ENCODE measurements at places on chromosomes 12 and 14.

DNA sequence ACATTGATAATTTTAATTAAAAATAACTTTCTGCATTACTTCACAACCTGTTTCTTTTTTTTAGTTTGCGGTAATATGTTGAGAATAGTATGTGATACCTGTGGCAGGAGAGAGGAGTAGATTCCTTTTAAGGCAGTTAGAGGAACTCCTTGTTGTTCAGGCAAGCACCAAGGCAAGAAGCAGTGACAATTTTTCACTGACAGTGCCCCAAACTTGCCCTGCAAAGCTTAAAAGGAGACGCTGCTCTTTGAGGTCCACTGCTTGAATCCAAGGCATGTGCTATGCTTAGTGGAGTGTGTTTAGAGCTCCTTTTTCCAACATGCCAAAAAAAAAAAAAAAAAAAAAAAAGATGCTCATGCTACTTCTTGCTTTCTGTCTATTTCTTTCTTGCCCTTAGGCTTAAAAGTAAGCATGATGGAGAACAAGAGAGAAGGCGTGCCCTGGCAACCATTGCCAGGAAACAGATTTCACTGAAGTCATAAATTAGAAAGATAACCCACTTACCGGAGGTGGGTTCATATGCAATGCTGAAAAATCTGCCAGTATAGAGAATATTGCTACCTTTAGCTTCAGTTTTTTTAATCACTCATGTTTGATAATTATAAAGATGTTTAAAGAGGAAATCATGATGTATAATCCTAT lies 58.3 kb upstream of the DYRK2 start:
- no peak for DNase-seq

- DNase-seq, result no peak
Observed at GRCh38 chr12:68378872-68379606, 46.9 kb upstream of the MDM1 start.

DNA sequence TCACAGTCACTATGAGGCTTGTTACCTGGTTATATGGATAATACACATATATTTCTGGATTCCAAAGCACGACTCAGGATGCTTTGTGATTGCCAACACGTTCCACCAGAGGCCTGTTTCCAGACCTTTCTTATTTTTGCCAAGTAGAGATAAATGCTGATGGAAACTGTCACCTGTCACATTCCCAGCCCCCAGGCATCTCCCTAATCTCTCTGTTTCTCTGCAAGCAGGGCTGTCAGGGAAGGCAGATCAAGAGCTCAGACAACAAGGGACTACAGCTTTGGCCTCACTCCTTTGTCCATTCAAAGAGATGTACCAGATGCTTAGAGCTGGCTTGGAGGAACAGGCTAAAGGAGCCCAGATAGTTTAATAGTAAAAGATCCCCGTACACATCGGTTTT lies 21.8 kb upstream of the DDHD1 start:
- DNase-seq, result no peak

DNA sequence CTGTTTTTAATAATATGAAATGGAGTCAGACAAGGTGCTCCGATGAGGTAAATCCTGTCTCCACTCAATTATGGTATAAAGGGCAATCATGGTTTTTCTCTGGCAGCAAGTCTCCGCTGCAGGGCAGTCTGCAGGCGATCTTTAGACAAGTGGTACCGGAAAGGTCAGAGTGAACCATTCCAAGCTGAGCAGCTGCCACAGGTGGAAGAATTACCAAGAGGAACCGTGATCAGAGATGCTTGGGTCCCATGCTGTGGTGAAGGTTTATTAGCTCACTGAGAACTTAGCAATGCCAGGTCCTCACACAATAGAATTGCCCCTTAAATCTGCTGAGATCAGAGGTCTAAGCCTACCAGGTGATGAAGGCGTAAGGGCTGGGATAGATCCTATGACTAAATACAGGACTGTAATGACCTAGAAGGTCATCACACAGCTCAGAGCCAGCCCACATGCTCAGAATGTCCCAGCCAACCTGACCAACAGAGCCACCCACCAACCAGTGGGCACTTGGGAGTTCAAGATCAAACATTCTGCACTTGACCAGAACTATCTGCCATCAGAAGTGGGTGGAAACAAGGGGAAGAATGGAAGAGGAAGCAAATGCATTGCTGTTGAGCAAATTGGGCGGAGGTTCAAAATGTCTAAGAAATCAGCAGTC lies 175.2 kb upstream of the BCL2L14 start:
- DNase-seq, result no peak

- DNase-seq, result no peak
Observed at GRCh38 chr12:42284157-42284556, 41.7 kb downstream of the ZCRB1 start.

DNA sequence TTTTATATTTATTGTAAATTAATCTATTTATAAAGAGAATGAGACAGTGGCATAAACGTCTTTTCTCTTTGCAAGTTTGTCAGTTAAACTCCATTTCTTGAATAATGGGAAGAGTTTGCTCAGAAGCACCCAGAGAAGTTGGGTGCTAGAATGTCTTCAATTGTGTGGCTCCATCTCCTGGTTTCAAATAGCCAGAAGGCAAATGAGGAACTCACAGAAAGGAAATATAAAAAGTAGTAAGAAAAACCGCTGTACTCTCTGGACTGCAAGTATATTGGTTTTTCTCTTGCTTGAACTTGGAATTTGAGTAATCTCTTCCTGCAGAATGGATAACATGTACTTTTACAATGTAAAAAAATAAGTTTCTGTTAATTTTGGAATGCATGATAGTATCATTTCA lies 217.5 kb downstream of the DPY19L2 start:
- DNase-seq, result no peak

DNA sequence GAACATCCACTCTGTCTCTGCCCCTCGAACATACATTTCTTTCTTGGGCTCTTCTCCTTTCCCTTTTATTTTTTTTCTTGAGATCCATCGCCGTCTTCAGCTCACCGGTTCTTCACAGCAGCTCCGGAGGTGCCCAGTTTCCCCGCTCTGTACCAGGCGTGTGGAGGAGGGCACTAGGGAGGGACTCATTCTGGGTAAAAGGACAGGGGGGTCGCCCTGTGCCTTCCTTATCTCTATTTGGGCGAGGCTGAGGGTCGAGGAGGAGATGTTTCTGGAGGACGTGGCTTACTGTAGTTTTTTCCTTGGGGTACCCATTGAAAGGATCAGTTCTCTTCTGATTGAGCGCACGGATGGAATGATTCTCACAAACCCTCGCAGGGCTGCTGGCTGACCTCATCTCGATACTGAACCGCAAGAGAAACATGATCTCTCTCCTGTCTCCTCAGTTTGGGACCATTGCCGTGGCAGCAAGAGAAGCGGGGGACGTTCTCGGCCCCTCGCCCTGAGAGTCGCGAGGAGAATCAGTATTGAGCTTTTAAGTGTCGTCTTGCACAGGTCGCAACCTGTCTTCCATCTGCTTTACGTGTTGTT lies 386 bp downstream of the LIN52 start:
- DNase-seq, result no peak

GRCh38 chr12:122250047-122250446 lies 16.2 kb downstream of the VPS33A start:
- no peak for DNase-seq

DNA sequence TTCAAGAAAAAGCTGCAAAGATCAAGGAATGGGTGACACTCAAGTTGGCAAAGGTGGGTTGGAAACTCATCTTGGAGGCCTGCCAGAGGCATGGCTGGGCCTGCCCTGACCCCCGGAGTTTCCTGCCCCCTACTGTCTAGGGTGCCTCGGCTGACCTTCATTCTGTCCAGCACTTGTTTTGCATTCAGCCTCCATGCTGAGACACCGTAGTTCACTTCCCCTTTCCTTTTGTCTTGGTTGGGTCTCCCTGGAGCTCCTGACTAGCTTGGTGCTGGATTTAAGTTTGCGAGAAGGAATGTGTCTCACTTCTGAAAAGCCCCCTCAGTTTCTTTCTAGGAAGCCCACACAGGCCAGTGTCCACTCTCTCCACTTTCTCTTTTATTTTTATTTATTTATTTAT lies 26.5 kb downstream of the PLEKHH1 start:
- no peak for DNase-seq

DNA sequence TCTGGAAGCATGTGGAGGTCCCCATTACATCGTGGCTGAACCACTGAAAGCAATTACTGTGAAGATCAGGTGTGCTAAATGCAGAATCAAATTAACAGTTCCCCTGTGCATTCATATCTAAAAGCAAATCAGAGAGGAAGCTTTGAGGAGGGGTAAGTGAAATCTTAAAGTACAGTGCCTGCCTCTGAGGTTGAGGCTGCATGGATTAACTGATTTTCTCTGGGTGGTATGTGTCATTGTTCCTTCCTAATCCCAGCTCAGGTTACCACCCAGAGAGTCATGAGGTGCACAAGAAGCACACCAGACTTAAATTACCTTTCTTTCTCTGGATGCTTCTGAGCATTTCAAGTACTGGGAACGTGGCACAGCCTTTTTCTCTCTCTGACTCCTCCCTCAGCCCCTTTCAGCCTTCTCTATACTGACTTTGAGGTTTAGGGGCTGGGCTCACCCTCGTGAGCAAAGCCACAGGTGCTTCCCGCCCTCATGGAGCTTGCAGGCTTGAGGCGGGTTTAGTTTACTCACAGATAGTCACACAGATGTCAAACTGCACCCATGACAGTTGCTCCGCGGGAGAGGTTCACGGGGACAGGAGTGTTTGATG lies 237.6 kb upstream of the CRY1 start:
- DNase-seq, result no peak

GRCh38 chr14:65958664-65959562 lies 527.3 kb upstream of the CCDC196 start:
- no peak for DNase-seq

DNA sequence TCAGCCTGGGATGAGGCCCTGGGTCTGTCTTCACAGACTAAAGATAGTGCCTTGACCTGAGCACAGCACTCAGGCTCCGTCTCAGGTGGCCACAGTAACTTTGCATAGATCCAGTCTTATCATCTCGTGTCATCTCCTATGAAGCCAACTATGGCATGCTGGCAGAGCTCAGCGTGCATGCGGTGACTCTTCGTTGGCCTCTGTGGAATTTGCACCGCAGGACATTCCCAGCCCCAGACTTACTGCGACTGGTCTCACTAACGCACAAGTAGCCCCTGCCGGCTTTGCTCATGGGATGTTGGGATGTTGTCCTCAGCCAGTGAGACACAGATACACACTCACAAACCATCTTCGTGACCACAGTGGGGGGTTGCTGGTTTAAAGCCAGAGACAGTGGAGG lies 199.6 kb downstream of the CHST11 start:
- no peak for DNase-seq

- no peak for DNase-seq
Observed at GRCh38 chr12:2343681-2344080, 290.9 kb downstream of the CACNA1C start.

GRCh38 chr12:65685514-65685913 lies 138.8 kb upstream of the HMGA2 start:
- DNase-seq, result no peak

DNA sequence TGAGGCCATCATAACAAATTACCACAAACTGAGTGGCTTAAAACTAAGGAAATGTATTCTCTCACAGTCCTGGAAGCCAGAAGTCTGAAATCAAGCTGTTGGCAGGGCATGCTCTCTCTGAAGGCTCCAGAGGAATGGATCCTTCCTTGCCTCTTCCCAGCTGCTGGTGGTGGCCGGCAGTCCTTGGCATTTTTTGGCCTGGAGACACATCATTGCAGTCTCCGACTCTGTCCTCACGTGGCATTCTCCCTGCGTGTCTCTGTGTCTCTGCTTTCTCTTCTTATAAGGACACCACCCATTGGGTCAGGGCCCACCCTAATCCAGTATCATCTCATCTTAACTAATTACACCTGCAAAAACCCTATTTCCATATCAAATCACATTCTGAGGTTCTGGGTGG lies 206.1 kb downstream of the SLC41A2 start:
- DNase-seq, result no peak
